ENCODE measurements at places on chromosomes 12 and 14.

GRCh38 chr12:106213662-106214061 is 34.2 kb downstream of the CKAP4 start:
- peak; percentile 41 for DNase-seq

DNA sequence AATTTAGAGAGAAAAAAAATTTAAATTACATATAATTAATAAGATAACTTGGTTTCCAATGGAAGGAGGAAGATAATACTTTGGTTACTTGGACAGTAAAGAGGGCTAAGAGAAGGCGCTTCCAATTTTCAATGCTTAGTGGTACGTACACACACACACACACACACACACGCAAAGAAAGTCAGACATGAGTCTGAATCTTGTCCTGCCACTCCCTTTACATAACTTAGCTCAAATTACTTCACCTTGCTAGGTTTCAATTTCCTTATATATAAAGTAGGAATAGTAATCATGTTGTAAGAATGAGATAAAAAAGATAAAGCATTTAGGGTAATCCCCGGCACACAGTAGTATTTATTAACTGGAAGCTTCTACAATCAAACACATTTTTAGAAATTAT is 39.7 kb upstream of the VCPKMT start:
- DNase-seq, result no peak

GRCh38 chr14:68598089-68598488 is 194.8 kb downstream of the ZFP36L1 start:
- no peak for DNase-seq

GRCh38 chr12:67482751-67483661 is 165.5 kb upstream of the DYRK2 start:
- peak; percentile 74 for DNase-seq
